ENCODE measurements at places on chromosomes 3 and 15.

DNA sequence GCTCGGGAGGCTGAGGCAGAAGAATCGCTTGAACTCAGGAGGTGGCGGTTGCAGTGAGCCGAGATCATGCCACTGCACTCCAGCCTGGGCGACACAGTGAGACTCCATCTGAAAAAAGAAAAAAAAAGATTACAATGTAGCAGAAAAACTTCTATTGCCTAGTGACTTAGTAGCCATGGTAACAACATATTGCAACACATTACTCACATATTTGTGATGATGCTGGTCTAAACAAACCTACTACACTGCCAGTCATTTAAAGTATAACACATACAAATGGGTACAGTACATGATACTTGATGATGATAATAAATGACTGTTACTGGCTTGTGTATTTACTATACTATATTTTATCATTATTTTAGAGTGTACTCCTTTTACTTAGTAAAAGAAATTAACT lies 125.6 kb downstream of the PLOD2 start:
- DNase-seq = no peak

GRCh38 chr15:55250941-55251340 lies 38.7 kb downstream of the RAB27A start:
- peak; percentile 16 for DNase-seq

DNA sequence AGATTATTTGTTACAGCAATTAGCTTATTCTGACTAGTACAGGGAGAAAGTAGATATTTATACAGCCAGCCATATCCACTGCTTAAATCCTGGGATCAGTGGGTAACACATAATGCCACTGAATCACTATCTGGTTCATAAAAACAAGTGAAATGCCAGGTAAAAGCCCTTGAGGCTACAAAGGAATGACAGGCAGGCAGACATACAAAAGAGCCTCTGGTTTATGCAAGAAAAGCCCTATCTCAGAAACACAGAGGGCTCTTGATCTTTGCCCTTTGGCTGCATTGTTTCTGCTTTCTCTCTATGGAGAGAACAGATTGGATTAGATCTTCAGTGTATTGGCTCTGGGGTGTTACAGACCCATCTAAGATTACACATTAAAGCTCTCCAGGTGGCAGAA lies 115.4 kb upstream of the GADL1 start:
- no peak for DNase-seq

- DNase-seq = no peak
Observed at GRCh38 chr3:132293251-132293650, 24.0 kb upstream of the ACP3 start.

- no peak for DNase-seq
Observed at GRCh38 chr3:194586836-194587235, 46.4 kb downstream of the TMEM44 start.

GRCh38 chr15:68348081-68348480 lies 70.5 kb downstream of the FEM1B start:
- DNase-seq = no peak

DNA sequence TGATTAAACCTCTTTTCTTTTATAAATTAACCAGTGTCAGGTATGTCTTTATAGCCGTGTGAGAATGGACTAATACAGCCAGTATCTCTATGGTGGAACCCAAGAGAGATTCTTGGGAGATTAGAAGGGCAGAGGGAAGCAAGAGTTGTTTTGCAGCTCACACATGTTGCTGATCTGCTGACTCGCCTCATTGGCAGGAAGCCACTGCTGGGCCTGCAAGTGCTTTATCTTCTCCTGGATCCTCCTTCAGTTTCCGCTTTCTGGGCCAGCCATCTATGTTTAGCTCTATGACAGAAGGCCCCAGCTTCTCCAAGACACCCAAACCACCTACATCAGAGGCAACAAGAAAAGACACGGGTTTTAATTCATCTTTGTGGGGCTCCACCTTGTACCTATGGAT lies 23.4 kb upstream of the GALNT15 start:
- no peak for DNase-seq

- no peak for DNase-seq
Observed at GRCh38 chr15:101119181-101119580, 132.7 kb downstream of the CHSY1 start.

- no peak for DNase-seq
Observed at GRCh38 chr3:474828-475227, 278.3 kb downstream of the CHL1 start.

GRCh38 chr3:197950677-197951061 lies 679 bp downstream of the RPL35A start:
- no peak for DNase-seq

- no peak for DNase-seq
Observed at GRCh38 chr3:114850898-114851297, 296.2 kb downstream of the ZBTB20 start.

DNA sequence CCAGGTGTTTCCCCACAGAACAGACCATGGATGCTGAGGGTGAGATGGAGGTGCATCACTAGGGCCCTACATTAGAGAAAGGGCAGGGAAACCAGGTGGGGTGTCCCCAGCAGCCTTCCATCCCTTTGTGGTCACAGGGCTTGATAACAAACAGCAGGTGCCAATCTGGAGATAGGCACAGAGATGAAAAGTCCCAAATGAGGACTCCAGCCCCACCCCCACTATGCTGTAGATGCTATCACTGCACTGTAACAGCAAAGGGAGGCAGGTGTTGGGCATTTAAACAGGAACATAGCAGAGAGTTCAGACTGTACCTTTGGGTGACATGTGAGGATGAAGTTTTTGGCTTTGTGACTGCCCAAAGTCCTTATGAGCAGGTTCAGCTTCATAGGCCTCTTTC lies 21.4 kb downstream of the IL20RB start:
- no peak for DNase-seq

GRCh38 chr3:47057212-47057671 lies 77.8 kb downstream of the NBEAL2 start:
- peak; percentile 57 for DNase-seq
